Fibroblast of skin of right quadriceps (primary cell): ENCODE measurements at places on chromosomes 3 and 15.
A peak's percentile ranks its signal among the peaks of the same experiment; 100 is the strongest.

DNA sequence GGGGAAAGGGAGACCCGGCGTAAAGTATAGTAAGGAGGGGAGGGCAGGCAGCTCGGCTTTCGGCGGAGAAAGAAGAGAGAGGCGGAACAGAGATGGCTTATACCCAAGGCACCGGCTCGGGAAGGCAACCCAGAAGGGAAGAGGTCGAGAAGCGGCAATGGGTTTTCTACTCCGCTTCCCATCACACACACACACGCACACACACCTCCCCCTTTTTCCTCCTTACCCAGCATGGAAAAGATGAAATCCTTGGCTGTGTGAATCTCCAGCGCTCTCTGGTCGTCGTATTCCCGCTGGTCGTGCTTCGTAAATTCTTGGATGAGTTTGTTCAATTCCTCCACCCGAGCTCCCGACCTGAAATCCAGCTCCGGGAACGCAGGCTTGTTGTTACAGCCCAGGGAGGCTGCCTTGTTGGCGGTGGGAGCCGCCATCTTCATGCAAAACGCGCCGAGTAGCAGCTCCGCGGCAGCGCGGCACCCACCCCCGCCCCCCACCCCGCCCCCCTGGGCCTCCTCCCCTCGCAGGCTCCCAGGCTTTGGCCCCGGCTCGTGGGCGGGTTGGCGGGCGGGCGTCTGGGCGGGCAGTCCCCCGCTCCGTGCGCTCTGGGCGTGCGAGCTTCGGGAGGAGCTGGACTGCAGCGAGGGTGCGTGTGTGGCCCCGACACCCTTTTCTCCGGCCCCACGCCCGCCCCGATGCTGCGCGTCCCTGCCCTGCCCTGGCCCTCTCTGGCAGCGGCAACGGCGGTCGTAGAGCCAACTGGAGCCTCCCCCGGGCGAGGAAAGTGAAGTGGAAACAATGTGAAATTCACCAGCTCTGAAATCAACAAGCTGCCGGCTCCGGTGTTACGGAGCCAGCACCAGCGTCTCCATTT is at the start of gene MB21D2:
Gene MB21D2 (minus strand): TSS at position 453 of the 871 bp plus-strand sequence. CDS start 16 bp downstream, at position 437.
- DNase-seq: peak; percentile 88

DNA sequence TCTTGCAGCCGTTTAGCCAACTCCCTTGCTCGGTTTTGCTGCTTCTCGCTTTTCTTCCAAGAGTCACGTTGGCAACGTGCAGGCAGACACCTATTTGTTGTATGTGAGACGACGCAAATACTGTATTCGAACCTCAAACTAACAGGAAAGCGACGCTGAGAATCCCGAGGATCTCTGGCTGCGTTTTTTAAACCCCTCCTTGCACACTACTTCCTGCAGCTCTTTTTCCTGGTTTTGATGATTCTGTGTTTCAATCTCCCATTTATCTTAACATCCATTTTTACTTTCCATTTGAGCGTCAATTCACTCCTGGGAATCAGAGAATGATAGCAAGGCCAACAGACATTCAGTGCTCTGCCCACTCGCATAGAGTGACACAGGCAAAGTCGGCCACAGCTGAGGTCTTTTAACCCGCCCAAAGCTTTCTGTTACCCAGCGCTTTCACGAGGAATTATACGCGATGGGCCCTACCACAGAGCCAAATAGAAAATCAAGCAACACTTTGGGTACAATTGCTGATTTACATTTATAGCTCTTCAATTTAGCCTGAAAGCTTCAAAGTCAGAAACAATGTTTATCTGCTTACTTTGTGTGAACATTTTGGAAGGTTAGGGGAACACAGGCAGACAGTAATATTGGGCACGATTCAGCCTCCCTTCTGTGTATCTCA is 1.6 kb upstream of the ANXA2 start:
- no peak for DNase-seq

DNA sequence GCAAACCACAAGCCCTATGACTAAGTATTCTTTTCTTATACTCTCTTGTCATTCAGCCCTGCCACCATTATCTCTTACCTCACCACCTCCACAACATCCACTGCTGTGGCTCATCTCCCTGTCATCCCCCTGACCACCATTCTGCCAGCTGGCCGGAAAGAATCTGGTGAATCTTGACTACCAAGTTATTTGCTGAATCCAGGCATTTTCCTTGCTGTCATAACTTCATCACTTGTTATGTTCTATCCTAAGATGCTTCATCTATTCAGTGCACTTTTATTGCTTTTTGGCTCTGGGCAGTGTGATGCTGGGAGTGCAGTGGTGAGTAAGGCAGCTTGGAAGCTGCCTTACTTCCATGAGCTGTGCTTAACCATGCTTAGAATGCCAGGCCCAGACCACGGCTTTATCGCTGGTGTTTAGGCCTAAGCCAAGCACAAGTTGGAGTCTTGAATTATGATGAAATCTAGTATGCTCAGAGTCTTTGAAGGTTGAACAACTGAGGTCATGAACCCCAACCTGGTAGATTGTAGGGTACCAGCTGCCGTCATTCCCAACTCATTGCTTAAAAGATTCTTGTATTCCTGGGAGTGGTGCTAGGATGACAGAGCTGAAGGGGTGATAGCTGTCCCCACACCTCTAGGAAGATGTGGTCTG is 27.0 kb upstream of the APH1B start:
- peak; percentile 100 for DNase-seq

- no peak for DNase-seq
These were observed 284.5 kb upstream of the PLSCR5 start for GRCh38 chr3:146889626-146890025.

DNA sequence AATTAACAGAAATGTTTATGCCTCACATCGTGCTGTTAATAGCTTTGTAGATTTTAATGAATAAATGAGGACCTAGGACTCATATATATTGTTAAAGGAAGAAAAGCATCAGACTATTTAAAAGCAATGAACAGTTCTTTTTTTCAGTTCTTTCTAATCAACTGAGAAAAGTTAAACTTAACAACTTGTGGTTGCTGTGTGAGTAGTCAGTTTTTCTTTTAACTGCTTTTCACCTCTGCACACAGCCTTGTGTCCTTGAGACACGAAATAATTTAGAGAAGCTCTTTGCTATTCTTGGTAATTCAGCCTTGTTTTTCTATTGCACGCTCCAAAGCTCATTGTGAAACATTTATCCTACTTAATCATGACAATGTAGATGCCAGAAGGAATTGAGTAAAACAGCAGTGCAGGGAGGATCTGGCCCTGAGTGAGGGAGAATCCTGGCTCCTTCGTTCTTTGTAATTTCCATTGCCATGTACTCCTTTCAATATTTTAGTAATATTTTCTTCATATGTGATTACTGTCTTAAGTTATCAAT is 499.0 kb downstream of the PYDC2 start:
- no peak for DNase-seq

GRCh38 chr3:141009496-141009895 is 41.7 kb upstream of the SPSB4 start:
- no peak for DNase-seq

DNA sequence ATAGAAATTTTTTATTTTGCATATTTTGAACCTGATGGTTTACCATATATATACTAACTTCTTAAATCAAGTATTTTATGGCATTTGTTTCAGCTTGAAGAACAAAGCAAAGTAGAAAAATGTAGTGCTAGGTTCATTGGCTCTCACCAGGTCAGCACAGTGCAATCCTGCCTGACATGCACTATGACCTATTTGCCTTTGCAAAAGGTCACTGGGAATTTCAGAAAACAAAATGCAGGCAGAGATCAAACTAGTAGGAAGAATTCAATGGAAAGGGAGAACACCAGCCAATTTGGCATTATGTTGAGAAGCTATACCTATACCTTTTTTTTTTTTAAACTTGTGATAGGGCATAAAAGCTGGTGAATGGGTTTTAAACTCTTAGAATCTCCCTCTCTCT is 329.8 kb upstream of the SGO1 start:
- DNase-seq: no peak

DNA sequence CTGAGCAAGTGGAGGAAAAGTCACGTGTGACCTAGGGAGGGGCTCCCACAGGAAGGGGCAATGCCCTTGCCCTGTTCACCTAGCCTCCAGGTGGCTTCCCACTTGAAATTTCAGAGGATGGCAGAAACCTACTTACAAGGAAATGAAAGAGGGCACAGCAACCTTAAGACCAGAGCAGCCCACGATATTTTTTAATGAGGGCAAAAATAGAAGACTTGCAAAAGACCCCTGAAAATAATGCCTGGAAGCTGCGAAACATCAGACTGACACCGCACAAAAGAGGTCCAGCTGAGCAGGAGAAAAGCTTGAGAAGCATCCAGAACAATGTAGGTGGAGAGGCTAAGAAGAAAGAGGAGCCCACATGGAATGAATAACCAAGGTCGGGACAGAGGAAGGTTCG is 66.1 kb downstream of the KLF15 start:
- DNase-seq: no peak

DNA sequence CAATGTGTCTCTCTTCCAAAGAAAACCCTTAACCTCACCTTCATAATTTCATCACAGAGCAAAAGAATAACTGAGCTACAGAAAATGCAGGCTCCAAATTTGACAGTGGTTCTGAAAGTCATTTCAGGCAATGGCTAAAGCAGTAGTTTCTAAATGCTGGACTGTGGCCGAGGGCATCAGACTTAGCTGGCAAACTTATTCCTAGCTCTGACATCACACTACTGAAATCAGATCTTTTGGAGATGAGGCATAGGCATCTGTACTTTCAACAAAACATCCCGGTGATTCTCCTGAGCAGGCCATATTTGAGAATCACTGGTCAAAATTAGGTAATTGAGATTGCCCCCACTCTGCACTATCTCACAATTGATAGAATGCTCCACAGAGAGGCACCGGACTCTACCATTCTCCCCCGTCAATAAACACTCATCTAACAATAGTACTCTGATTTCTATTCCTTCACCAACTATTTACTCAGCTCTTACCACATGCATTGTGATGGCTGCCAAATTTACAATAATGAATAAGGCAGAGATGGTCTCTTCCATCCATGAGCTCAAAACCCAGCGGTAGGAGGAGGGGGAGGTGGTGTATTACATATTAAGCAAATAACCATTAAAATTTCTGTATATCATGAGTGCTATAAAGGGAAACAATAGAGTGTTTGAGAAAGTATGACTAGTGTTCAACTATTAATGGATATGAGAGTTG is 57.3 kb upstream of the SPRED1 start:
- no peak for DNase-seq

DNA sequence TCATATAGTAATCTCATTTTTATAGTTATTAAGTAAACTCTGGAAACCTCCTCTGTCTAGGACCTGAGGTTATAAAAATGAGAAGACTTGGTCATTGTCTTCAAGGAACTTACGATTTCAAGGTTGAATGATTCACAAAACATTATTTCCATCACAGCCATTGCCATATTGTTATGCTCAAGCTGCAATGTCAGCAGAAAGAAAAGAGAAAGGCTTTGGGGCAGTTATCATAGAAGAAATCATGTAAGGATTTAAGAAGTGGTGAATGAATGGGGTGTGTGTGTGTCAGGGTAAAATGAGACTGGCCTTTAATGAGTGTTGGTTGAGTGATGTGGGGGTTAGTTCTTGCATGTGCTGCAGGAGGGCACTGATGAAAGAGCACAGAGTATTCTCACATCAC is 346.8 kb downstream of the SQOR start:
- DNase-seq: no peak

DNA sequence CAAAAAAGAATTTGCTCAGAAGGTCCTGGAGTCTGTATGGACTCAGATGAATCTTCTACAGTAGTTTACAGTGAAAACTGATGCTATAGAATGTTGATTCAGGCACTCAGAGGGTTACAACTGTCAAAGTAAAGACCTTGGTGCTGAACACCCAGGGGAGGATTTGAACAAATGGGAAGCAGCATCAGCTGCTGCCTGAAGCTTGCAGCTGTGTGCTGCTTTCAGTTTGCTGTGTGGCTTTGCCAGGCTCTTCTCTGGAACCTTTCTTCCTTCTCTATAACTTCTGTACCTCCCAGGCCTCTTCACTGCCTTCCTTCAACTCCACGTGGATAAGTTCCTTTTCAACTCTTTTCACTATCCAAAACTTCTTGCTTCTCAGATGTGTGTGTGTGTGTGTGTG is 214.2 kb downstream of the GRM7 start:
- no peak for DNase-seq

DNA sequence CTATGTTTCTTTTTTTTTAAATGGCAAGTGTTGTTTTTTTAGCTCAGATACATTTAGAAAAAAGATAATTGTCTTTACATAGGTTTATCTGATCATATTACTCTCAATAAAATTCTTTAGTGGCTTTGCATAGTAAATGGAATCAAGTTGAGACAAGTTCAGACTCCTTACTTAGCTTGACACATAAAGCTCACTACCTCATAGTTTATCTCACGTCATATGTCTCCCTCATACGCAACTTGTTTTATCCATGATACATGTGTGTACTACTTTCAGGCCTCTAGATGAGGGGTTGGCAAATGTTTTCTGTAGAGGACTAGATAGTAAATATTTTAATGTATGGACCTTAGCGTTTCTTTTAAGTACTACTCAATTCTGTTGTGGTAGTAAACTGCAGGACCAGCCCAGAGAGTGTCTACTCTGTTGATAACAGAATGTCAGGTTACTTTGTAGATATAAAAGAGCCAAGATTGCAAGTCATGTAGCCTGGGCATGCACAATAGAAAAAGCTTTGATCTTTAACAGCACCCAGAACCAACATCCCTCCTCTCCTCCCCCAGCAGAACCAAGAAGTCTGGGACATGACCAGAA is 28.2 kb upstream of the MGA start:
- no peak for DNase-seq

- DNase-seq: no peak
These were observed 30.0 kb upstream of the ABHD10 start for GRCh38 chr3:111948786-111949185.

- DNase-seq: peak; percentile 28
These were observed 37.4 kb upstream of the KCNMB2 start for GRCh38 chr3:178498871-178499270.

GRCh38 chr3:23496165-23496564 is 293.0 kb downstream of the UBE2E2 start:
- no peak for DNase-seq

GRCh38 chr3:143604402-143605185 is 243.7 kb downstream of the SLC9A9 start:
- DNase-seq: no peak

DNA sequence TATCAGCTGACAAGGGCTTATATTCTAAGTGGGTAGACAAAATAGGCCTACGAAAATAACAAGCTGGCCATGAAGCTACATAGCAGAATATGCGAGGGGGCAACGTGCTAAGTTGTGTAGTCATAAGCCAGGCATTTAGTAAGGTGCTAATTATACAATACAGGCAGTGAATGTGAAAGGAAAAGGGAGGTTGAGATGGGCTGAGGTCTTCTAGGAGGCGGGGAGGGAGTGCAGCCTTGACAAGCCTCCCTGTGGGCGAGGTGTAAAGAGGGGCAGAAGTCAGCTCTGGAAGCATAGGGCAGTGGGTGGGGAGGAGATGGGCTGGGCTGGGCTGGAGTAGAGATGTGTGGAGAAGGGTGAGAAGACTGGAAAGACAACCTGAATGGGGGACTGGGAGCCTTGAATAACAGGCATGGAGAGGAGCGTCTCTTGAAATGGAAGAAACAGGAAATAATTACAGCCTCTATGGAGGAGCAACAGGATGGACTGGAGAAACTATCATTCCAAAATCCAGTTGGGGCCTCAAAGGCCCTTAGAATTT is 1.2 kb downstream of the TIGIT start:
- no peak for DNase-seq

DNA sequence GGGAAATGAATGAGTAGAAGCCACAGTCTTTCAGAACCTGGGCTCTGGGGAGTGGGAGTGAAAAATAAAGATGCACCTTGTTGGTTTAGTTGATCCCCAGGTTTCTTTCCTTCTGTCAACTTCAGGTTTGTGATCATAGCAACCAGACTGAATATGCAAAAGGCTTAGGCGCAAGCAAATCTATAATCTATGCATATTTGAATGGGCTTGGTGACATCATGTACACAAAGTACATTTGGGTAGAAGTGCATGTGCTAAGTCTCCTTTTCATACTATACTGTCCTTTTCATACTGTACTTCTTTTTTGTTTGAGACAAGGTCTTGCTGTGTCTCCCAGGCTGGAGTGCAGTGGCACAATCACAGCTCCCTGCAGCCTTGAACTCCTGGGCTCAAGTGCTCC is 132.4 kb upstream of the C2CD4B start:
- no peak for DNase-seq
